Kidney tubule cell (primary cell): ENCODE measurements at places on chromosomes 3 and 15.
A peak's percentile ranks its signal among the peaks of the same experiment; 100 is the strongest.

- DNase-seq: no peak
Measured at GRCh38 chr3:46289551-46289950, 47.3 kb downstream of the CCR3 start.

DNA sequence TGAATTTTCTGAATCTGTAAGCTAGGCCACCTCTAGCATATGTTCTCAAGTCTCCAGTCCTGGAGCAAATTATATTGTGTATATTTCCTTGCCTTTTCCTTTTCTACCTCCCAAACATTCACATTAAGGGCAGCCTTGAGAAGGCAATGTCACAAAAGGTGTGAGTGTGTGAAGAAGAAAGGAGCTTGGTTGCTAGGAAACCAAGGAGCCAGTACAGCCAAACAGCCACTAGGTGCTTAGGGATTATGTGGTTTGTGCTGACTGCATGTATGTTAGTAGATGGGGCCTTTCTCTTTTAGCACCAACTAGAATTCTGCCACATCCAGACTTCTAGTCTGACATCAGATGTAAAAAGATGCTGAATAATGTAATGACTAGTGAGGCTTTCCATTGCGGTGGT lies 118.8 kb upstream of the DAZL start:
- DNase-seq: peak; percentile 72

DNA sequence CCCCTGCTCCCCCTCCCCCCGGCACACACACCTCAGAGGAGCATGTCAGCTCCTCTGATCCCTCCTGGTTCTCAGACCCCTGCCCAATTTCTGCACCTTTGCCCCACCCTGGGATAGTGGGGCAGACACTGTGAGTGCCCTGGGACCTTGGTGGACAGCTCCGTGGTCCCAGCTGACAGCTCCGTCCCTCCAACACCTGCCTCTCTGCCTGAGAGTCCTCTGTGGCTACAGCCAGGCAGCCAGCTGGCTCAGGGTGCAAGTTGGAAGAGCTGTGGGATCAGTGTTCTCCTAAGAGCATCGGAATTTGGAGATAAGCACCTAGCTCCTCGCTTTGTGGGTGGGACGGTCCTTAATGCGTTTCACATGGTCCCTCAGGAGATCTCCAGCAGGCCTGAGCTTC lies 43.7 kb upstream of the PGPEP1L start:
- DNase-seq: no peak

- DNase-seq: peak; percentile 72
Measured at GRCh38 chr3:13346481-13347389, 73.4 kb downstream of the NUP210 start.
